ENCODE measurements at places on chromosomes 16 and 17.

- no peak for DNase-seq
- no peak overlapping the region for H3K27ac ChIP-seq
- H3K36me3 ChIP-seq, result no peaks in the 10 kb centered on the region
- H3K4me1 ChIP-seq, result no peaks in the 10 kb centered on the region
- H3K27me3 ChIP-seq, result no peaks in the 10 kb centered on the region
Observed at GRCh38 chr17:9702914-9703780, 57.8 kb downstream of the USP43 start.

DNA sequence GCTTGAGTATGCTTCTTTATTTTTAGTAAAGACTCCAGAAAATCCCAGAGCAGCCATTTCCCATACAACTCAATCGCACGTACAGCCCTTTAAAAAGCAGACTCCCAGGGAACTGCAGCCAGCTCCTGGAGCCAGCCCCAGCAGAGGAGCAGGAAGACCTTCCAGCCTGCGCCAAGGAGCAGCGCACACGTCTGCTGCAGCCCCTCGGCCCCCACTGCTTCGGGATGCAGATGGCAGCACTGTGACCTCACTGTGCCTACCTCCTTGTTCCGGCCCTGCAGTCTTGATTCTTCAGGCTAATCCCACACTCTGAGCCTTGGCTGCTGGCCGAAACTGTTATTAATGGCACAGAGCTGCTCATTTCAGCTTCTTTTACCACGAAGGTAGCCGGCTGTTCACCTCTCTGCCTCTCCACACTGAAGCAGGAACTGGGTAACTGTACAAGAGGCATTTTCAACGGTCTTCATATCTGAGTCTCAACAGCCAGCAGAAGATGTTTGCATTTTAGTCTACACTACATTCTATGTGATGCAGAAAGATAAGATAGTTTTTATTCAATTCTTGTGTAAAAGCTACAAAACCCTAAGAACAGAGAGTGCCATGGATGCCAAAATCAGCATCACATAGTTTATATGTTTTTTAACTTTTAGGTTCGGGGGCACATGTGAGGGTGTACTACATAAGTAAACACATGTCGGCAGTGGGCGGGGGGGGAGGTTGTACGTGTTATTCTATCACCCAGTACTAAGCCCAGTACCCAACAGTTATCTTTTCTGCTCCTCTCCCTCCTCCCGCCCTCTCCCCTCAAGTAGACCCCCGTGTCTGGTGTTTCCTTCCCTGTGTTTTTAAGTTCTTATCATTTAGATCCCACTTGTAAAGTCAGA lies 130.9 kb downstream of the ANKRD11 start:
- H3K36me3 ChIP-seq, result no peaks in the 10 kb centered on the region
- H3K27me3 ChIP-seq, result no peaks in the 10 kb centered on the region
- H3K27ac ChIP-seq, result no peak overlapping the region
- no peak overlapping the region for H3K4me3 ChIP-seq
- no peak for DNase-seq

GRCh38 chr16:6009151-6009550 lies 911.6 kb upstream of the EEF2KMT start:
- DNase-seq, result no peak
- H3K4me1 ChIP-seq, result no peaks in the 10 kb centered on the region
- no peak overlapping the region for H3K4me3 ChIP-seq
- H3K27me3 ChIP-seq, result no peaks in the 10 kb centered on the region
- H3K27ac ChIP-seq, result no peak overlapping the region

DNA sequence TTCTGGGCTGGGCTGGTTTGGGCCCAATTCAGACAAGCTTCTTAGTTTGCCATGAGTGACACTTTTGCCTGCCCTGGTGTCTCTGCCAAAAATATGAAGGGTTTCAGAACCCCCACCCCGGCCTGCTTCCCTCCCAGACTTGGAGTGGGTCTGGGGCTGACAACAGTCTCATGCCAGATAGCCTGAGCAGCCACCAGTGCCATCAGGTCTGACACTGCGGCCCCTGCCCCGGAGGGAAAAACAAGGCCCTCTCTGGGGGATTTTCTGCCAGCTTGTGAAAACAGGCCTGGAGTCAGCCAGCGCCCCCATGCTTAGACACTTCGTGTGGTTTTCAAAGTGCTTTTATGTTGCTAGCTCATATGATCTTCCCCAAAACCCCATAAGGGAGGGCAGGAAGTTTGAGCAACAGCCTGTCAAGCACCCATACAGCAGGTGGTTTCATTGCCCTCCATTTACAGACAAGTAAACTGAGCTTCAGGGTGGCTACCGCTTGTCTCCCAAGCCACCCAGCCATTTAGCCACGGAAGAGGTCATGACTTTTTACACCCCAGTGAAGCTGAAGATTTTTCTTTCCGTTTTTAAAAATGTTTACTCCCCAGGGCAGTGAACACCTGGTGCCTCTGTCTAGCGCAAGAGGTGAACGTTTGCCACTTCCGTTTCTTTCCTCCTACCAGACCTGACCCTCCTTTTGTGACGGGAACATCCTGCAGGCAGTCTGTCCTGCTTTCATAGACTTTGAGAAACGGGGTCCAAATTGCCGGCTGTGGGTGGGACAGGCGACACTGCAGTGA lies 300.6 kb downstream of the SEC14L1 start:
- no peak overlapping the region for H3K4me3 ChIP-seq
- no peaks in the 10 kb centered on the region for H3K36me3 ChIP-seq
- peak overlapping the region; percentile 91 for H3K27ac ChIP-seq
- peak; percentile 95 for DNase-seq
- H3K27me3 ChIP-seq, result no peaks in the 10 kb centered on the region
- H3K4me1 ChIP-seq, result peaks cover 100% of the 10 kb centered on the region
